ENCODE measurements at places on chromosomes 6 and 20.

GRCh38 chr20:54061101-54061881, 9.1 kb downstream of the BCAS1 start:
- peak; percentile 74 for DNase-seq

- no peak for DNase-seq
Observed at GRCh38 chr6:42727627-42728026, 5.2 kb upstream of the PRPH2 start.

DNA sequence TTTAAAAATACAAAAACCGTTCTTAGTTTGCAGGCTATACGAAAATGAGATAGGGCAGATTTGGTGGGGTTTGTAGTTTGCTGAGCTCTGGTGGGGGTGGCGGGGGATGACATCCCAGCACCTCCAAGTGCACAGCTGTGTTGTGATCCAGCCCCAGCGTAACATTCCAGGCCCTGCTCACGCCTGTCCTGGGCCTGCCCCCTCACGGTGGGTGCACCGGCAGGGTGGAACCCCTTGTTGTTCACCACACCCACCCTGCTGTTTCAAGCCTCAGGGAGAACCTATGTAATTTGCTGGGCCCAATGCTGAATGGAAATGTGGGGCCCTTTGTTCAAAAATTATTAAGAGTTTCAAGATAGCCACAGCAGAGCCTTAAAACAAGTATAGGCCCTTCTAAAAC, 25.0 kb downstream of the ARMC2 start:
- no peak for DNase-seq

- DNase-seq = no peak
Observed at GRCh38 chr6:26267083-26267589, 97.9 kb upstream of the BTN3A2 start.

- DNase-seq = no peak
Observed at GRCh38 chr6:5498579-5498899, 237.2 kb downstream of the FARS2 start.

DNA sequence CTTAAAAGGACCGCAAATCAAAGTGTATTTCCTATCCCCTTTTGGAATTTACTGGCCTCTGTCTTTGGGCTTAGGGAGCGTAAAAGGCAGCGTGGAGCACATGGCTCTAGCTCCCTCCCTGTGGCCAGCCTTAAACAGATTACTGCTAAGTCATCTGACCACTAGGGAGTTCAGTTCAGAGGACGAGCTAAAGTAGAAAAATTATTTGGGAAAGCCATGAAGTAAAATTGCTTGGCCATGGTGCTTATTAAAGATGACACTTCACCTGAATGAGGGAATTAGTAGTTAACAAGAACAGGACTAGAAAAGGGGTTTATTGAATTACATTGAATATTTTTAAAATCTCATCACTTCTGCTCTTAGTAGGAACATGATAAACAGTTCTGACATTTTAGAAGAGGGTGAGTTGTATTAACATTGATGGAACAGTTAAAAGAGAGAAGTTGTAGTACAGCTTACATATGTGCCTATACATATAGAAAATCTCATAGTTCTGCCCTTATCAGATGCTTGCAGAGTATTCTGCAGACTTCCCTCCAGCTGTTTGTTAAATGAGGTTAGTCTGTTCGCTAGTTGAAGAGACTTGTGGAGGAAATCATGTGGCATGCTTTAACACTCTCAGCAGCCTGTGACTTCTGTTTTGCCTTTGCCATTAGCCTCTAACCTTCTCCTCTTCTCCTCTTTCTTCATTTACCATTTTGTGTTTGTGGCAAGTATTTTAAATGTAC, 31.2 kb upstream of the MAPK13 start:
- DNase-seq = no peak

GRCh38 chr6:41965429-41966213, 24.0 kb upstream of the CCND3 start:
- DNase-seq = no peak

DNA sequence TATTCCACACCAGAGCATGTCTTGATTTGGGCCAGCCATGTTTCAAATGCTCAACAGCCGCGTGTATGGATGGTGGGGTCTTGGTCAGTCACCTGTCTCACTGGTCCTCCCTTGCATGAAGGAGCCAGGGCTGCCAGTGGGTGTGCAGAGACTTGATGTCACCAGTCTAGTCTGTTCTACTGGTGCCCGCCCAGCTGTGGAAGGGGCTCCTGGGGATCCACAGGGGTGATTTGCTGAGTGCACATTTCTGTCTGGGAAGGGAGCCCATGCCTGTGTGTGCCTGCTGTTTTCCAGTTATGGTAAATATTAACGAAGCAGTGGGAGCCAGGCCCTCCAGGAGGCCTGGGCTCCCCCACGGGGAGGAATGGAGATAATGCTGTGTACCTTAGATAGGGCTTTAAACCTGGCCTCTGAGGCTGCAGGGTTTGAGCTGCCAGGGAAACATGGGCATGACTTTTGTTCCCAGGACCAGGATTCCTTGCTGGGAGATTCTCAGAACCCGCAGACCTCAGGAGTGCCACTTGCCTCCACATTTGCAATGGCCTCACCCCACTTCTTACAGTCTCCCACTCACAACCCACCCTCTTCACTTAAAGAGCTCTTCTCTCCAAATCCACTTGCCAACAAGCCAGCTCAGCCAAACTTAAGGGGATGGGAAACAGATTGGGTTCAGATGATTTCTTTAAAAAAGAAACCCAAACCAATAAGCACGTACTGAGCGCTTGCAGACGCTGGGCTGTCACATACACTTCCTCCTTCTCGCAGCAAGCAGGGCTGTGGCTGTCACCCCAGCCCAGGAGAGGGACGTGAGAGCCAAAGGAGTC, 54.1 kb downstream of the VEGFA start:
- DNase-seq = peak; percentile 64

GRCh38 chr6:134740027-134740373, 209.9 kb downstream of the ALDH8A1 start:
- no peak for DNase-seq

DNA sequence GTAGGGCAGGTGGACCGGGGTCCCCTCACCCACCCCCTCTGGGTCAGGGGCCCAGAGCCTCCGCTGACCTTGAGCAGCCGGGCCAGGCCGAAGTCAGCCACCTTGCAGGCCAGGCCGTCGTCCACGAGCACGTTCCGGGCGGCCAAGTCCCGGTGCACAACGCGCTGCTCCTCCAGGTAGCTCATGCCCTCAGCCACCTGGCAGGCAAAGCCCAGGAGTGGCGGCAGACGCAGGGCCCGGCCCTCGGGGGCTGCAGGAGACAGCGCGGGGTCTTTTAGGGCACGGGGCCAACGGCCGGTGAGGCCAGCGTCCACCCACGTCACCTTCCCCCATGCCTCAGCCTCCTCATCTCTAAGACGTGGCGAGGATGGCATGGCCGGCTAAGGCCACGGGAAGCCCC, 4.2 kb upstream of the PTK6 start:
- DNase-seq = no peak

GRCh38 chr6:110265273-110265672, 85.0 kb downstream of the CDC40 start:
- no peak for DNase-seq

DNA sequence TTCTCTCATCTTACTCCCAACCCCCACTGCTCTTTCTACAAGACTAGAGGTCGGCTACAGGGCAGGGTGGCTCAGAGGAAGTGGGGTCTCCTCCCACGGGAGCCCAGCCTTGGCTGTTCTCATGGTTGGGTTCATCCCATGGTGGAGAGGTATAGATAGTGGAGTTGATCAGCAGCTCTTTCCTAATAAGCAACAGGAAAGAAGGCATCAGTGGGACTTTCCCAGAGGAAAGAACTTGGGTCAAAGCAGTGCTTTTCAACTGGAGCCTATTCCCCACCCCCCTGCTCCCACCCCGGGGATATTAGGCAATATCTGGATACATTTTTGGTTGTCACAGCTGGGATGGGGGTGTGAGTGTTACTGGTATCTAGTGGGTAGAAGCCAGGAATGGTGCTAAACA, 200.9 kb downstream of the NFATC2 start:
- no peak for DNase-seq

DNA sequence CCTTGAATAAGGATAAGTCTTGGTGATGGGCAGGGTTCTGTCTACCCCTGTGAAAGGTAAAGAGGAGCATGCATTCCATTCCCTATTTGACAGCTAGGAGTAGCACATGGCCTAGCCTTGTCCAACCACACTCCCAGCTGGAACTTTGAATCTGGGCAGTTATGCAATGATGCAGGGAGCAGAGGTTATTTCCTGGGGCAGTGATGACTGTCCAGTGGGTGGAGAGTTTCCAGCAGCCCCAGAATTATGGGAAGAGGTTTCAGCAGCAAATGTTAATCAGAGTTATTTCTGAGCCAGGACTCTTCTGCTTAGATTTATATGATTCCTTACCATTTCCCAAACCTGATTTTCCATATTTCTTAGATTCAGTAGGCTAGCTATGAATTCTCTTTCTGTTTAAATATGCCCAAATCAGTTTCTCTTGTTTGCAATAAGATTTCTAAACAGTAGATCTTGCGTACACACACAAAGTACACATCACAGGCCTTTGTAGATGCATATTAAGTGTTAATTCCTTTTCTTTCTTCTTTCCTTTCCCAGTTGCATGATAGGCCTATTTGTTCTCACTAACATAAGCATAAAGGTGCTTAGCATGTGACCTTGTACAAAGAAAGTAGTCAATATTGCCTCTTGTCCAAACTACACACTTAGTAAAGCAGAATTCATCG, 17.3 kb upstream of the TXLNB start:
- DNase-seq = peak; percentile 35

DNA sequence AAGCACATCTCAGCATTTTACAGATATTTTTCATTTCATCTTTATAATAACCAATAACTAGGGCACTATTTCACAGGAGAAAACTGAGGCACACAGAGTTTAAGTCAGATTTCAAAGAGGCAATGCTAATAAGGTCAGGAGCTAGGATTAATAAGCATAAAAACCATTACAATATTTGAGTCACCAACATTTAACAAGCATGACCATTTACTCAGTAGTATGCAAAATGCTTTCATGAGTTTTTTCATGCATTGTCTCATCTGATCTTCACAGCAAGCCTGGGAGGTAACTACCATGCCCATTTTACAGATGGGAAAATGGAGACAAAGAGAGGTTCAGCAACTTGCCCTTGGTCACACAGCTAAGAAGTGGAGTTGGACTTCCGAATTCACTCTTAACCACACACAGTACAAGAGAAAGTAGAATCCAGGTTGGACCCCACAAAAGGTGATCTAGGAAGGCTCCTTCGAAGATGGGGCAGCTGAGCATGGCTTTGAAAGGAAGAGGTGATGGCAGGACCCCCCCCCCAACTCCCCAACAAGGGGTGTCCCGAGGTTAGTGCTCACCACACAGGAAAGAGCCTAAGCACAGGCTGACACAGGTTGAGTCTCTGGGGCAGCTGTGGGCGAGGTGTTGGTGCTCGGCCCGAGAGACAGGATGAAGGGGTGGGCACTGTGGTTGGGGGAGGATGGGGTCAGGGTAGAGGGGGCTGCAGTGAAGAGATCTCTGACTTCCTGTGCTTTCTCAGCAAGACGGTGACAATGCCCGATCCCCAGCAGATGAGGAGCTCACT, 108.8 kb downstream of the PREX1 start:
- DNase-seq = no peak

GRCh38 chr6:120671519-120671918, 662.8 kb downstream of the TBC1D32 start:
- no peak for DNase-seq

Data from kidney tubule cell (primary cell).